NCI-H1092 (cell line): ENCODE measurements at places on chromosomes 3 and 15.

- no peak for DNase-seq
These were observed 144.1 kb upstream of the RASGRP1 start for GRCh38 chr15:38708672-38709180.

- no peak for DNase-seq
These were observed 3.0 kb downstream of the ZNF589 start for GRCh38 chr3:48243886-48244285.

DNA sequence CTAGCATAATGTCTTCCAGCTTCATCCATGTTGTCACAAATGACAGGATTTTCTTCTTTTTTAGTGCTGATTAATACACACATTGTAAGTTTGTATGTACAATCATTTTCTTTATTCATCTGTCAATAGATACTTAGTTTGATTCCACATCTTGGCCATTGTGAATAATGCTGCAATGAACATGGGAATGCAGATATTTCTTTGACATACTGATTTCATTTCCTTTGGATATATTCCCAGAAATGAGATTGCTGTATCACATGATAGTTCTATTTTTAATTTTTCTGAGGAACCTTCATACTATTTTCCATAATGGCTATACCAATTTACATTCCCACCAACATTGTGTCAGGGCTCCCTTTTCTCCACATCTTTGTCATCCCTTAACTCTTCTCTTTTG, 117.9 kb downstream of the MEIS2 start:
- no peak for DNase-seq

GRCh38 chr15:42456971-42457370, 34.0 kb downstream of the ZNF106 start:
- DNase-seq = no peak

GRCh38 chr3:107705046-107705445, 182.3 kb downstream of the BBX start:
- DNase-seq = no peak

DNA sequence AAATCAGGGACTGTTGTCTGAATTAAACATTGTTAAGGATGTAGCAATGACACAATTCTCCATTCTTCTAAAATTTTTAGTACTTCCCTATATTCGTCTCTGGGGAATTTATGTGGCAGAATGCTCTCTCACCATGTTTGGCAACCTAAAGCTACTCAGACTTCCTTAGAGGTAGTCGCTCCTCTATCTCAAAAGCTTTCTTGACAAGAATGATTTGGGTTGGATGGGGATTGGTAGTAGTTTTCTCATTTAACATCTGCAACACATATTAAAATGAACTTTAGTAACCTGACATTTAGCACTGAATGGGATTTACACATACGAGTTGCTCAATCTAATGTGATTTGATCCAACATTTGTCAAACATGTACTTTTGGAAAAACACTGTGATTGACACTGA, 233.3 kb downstream of the RBMS3 start:
- no peak for DNase-seq

DNA sequence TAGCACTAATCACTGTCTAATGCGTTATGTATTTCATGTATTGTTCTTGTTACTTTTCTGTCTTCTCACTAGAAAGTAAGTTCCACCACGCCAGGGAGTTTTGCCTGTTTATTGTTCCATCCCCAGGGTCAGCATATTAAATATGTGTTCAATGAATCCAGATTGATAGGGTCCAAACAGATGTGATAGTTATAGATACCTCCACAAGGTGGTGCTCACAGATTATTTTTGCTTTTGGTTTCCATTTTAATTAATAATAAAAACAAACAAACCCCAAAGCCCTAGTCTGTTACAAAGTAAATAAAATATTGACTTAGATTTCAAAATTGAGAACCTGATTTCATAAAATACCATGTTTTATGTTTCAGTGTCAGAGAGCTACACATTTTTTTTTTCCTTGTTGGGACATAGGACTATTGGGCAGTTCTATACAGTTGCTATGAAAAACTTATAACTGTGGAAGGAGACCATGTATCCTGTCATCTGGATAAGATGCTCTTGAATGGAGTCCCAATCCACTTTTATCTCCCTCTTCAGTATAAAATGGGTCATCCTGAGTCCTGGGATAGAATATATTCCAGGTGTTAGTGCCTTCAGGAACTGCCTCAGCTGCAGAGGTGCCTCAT, 12.4 kb downstream of the OTOL1 start:
- DNase-seq = peak; percentile 7

- no peak for DNase-seq
These were observed 17.0 kb downstream of the RGMA start for GRCh38 chr15:93072011-93072410.

DNA sequence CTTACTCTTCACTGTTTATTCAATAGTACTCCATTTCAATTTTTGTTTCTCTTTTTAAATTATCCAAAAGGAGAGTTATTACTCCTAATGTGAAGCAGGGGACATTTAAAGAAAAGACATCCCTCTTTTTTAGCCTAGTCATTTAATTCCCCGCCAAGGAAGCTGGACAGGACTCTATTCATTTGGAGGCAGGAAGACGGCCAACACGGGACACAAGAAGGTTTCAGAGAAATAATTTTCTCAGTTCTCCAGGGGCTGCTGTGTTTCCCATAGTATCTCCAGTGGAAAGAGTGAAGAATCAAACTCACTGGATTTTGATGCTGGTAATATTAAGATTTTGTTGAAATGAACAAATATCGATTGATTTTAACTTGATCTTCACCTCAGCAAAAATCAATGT, 833.7 kb downstream of the ROBO2 start:
- no peak for DNase-seq

DNA sequence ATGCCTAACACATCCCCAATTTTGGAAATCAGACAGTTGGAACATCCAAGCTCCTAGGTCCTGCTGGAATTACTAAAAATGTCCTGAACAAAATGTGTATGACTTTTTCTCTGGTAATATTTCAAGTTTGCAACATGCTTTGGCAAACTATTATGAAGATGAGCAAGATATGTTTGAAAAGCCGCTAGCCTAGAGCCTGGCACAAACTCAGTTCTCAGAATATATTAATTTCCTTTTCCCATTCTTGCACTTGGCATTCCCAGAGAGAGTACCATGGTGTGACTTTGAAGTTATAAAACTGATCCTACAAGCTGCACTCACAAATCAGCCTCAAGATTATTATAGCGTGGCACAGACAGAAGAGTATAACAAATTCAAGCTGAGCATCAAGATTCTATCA, 1031.1 kb downstream of the NTRK3 start:
- DNase-seq = no peak

DNA sequence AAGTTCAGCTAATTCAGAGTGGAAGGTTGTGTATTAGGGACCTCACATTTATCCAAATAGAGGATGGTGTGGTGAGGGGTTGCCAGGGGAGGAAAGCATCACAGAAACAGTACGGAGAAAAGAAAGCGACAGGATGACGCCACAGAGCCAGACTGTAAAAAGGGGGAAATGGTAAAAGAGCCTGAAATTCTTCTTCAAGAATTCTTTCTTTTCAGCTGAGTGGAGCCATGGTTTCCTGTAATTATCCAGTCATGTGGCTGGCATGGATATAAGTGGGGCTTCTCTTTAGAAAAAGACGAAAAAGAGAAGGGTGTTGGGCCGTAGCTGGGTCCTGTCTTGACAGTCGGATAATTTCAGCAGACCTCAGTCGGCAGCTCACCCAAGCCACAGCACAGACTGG, 24.5 kb upstream of the PSMD6 start:
- DNase-seq = no peak

DNA sequence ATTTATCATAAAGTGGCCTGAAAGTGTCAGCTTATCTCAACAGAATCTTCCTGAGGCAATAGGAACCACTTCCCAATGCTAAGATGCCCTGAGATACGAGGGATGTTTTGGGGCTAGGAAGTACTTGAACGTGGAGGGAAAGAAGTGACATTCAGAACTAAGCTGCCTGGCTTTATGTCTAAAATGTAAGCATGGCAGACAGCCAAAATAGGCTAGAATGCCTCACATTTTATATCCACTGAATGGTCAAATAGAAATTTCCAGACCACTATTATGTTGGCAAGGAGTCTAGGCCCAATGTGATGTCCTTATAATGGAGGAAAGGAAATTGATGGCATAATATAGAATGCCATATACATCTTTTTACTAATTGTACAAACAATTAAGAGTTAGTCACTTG, 154.9 kb downstream of the PEX5L start:
- peak; percentile 6 for DNase-seq
